ENCODE measurements at places on chromosomes 12 and 14.

GRCh38 chr12:56776654-56777053 lies 13.5 kb downstream of the HSD17B6 start:
- DNase-seq: no peak

- DNase-seq: no peak
Observed at GRCh38 chr12:123886931-123887582, 85.6 kb downstream of the CCDC92 start.

GRCh38 chr12:91877022-91877421 lies 268.6 kb downstream of the BTG1 start:
- DNase-seq: peak; percentile 95

- no peak for DNase-seq
Observed at GRCh38 chr12:129103231-129103630, 250.0 kb downstream of the GLT1D1 start.

- DNase-seq: no peak
Observed at GRCh38 chr14:42159138-42159537, 552.5 kb downstream of the LRFN5 start.

- no peak for DNase-seq
Observed at GRCh38 chr12:32780071-32780470, 24.4 kb upstream of the YARS2 start.

- DNase-seq: no peak
Observed at GRCh38 chr12:24943947-24944600, 4.8 kb downstream of the BCAT1 start.

DNA sequence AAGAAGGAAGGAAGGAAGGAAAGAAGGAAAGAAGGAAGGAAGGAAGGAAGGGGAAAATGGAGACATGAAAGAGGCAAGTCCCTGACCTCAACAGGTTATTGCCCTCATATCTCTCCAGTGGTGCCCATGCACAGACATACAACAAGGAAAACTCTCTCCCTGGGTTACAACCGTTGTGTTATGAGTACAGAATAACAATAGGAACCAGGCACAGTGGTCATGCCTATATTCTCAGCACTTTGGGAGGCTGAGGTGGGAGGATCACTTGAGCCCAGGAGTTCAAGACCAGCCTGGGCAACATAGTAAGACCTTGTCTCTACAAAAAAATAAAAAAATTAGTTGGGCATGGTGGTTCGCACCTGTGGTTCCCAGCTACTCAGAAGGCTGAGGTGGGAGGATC lies 139.4 kb upstream of the HMGA2 start:
- DNase-seq: no peak

DNA sequence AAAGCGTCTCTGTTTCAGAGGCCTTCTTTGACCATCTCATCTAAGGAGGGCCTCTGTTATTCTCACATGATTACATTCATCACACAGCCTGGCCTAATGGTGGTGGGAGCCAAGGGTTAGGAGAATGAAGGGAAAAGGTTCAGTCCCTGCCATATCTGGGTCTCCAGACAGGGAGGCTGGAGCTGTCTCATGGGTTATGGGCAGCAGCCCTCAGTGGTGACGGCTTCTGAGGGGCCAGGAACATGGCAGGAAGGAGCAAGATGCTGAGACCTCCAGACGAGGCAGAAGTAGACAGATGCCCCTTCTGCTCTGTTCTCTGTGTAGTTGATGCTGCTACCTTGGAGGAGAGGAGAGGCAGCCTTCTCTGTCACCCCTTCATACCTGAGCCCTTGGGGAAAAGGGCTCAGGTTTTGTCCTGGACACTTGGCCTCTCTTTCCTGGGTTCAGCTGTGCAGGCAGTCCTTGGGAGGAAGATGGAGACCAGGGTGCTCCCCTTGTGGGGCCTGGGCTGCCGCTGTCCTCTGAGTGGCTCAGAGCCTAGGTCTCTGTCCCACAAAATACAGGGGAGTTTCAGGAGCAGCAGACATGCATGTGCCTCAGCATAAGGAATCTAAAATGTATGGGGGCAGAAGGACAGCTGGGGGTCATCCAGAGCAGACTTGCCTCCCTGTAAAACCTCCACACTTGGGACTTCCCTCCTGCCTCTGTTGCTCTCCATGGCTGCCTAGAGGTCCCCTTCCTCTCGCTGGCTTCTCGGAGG lies 3.6 kb downstream of the IFI27L2 start:
- DNase-seq: no peak

DNA sequence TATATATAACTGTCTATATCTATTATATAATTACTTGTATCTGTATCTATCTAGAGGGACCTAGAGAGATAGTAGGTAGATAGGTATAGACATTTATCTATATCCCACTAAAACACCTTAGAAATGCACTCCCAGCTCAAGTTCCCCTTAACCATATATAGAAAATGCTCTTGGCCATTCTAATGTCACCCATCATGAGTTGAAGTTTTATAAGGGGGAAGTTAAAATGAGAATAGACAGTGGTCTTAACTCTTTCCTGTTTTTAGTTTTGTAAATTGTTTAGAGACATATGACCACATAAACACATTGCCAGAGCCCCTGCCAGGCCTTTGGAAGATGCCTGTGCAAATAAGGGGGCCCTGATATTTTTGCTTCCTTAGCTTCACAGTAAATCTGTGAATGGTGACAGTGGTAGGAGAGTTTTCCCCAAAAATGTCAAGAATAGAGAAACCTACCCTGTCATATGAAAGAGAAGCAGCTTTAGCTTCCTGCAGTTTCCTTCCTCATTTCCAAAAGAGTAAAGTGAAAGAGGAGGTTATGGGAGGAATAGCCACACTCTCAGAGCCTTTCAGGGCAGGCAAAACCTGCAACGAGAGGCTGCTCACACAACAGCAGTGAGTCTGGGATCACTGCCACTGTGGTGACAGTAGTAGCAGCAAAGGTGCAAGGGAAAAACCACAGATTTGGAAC lies 45.5 kb downstream of the MGST1 start:
- no peak for DNase-seq

GRCh38 chr12:57323416-57323815 lies 72.4 kb upstream of the STAC3 start:
- no peak for DNase-seq

GRCh38 chr14:52325126-52325525 lies 11.0 kb downstream of the PTGER2 start:
- DNase-seq: peak; percentile 49

DNA sequence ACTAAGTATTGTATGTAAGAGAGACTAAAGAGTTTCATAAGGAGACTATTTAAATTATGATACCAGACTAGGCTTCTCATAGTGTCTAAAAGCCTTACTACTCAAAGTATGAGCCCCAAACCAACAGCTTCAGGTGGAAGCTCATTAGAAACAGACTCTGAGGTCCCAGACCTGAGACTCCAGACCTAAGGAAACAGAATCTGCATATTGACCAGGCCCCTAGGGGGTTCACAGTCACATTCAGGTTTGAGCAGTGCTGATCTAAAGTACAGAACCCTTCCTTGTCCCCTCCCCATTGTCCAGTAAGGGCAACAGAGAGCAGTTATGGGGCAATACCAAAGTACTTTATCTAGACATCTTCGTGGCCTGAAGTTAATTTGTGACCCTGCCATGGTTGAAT lies 87.7 kb downstream of the SSPN start:
- DNase-seq: no peak

DNA sequence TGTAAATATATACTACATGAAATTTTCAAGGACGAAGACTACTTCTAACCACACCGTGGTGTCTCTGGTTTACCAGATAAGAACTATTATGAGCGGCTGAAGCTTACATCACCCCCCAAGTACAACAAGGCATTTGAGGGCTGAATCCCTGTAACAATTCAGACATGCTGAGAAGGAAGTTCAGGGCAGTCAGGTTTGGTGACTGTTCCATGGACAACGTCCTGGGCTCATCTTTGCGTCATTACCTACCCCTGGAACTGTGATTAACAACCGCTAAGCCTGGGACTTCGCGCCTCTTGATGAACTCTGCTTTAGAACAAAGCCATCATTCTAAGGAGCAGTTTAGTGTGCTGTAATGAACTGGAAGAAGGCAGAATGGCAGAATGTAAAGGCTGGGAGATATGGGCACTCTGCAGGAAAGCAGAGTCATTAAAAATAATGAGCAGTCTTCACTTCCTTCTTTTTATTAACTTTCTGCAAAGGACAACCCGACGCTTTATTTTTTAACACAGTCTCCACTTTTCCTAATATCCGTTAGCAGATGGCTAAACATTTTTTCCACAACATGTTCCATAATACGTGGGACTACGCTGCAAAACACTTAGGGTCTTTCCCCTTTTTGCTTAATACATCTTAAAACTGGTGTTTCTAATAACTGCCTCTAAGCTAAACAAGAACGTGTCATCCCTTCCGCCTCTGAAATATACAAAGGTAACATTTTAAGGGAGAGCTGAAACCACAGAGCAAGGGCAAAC lies 263.2 kb downstream of the ADAMTS20 start:
- no peak for DNase-seq

DNA sequence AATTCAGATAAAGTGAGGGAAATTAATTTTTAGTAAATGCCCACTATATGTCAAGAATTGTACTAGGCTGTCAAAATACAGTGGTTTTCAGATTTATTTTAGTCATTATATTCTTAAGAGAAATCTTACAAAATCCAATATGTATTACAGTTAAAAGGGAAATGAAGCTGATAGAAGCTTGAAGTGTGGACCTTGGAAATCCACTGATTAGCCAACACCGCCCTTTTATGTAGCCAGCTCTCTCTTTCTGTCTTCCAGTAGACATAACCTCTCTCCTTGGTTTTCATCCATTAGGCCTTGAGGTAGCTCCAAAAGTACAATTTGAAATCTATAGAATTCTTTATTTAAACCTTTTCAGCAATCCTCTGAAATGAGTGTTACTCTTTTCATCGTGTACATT lies 63.2 kb downstream of the USP15 start:
- no peak for DNase-seq

DNA sequence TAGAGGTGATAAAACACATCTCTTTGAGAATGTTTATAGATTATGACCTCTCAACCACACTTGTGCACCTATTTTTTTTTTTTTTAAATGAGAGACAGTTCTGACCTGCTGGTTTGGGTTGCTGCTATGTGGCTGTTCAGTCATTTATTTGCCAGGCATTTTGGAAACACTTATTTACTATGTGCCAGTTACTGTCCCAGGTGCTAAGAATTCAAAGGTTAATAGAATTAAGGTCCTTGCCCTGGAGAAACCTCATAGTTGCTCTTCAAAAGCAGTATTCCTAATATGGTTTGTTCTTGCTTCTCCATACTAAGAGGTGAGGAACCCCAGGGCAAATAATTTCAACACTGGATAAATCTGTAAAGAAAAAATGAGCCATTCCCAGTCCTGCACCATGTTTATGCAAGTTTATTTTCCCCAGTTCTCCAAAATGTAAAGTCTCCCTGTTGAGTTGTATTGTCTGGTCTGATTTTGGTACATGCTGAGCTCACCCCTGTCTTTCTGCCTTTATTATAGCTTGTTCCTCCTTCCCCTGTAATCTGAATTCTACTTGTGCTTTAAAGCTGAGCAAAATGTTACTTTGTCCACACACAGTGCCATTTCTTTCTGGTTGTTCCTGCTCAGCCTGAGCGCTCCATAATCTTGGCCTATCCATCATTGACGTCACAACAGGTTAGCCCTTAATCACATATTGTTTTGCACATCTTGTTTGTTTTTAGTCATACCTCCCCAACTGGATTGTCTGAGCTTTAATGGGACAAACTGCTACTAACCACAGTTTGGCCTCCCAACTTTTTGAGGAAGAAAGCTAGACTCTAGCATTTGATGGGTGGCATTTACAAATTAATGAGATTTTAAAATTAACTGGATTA lies 56.7 kb downstream of the SRGAP1 start:
- no peak for DNase-seq

GRCh38 chr14:71308671-71309070 lies 401.4 kb downstream of the PCNX1 start:
- DNase-seq: no peak

DNA sequence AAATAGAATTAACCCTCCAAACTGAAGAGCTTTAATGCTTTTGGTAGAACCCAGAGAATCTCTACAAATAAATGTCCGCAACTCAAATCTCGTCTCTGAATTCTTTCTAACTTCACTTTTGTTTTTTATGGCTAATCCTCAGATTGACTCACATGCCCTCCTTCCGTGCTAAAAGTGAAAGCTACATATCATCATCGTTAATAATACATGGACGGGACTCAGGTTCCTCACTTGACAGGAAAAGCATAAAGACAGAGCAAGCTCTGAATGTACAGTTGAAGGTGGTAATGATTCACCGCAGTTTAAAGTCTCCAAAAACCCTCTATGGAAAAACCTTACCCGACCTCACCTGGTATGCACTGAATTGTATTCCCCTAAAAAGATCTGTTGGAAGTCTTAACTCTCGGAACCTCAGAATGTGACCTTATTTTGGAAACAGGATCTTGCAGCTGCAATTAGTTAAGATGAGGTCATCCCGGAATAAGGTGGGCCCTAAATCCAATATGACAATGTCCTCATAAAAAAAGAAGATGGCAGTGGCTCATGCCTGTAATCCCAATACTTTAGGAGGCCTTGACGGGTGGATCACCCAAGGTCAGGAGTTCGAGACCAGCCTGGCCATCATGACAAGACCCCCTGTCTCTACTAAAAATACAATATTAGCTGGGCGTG lies 147.4 kb upstream of the FOXN3 start:
- no peak for DNase-seq

DNA sequence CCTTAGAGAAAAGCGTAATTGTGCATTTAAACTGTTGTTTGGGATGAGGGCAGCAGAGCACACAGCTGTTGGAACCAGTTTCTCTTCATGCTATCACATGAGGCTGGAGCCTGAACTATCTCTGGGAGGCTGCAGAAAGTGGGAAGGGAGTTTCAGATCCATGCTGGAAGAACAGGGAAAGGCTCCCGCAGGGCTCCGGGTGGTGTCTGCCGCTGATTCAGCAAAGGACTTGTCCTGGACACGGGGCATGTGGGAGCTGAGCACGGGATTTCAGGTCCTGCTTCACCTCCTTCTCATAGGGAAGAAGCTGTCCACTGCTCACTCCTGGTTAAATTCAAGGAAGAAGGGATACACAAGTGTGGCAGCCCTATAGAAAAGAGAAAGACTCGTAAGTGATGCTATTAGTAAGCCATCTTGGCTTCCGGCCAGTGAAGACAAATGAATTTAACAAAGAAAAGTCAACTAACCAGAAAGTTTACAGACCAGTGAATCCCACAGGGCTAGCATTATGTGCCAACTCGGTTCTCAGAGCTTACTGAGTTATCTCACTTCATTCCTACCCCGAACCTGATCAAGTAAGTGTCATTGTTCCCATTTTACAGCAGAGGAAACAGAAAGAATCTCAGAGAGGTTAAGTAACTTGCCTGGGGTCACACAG lies 6.7 kb upstream of the FZD10 start:
- no peak for DNase-seq

DNA sequence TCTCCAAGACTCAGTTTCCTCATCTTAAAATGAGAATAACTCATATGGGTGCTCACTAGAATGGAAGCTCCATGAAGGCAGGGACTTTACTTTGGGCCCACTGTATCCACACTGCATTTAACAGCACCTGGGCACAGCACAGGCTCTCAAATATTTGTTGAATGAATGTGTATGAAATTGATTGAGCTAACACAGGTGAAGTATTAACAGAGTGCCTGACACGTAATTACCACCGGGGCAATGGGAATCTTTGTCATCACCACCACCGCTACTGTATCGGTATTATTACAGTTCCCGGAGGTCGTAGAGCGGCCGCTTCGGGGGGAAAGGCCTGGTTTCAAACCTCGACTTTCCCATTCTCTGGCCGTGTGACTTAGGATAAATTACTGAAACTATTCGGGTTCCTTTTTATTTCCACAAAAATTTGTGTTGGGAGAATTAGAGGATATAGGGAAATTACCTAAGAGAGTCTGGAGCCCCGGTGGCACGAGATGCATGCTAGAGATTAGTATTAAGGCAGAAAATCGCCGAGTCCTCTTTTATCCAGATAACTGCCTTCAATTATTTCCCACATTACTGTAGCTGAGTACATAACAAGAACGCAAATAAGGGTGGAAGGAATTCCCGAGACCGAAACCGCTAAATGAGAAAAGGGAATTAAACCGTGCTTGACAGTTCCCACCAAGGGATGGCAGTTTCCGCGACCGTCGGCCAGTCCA lies 1.0 kb upstream of the RIC8B start:
- no peak for DNase-seq
